ENCODE measurements at places on chromosomes 2 and 18.
A peak's percentile ranks its signal among the peaks of the same experiment; 100 is the strongest.

DNA sequence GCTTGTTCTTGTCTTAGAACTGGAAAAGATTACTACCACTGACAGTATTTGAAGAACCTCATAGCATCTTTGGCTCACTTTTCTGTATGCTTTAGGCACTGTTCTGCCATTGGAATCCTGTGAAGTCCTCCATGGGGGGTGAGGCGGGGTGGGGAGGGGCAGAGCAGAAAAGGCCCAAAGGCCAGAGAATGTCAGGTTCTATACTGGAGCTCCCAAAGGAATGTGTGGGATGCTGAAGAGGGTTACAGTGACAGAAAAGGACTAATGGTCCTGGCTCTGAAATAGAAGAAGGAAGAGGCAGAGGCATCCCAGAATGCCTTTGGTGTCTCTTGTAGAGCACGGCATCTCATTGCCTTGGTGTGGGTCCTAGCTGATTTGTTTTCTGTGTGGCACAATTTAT is 141.9 kb downstream of the HAUS1 start:
- DNase-seq = no peak

- DNase-seq = no peak
Observed at GRCh38 chr18:21483051-21483450, 117.5 kb downstream of the ESCO1 start.

DNA sequence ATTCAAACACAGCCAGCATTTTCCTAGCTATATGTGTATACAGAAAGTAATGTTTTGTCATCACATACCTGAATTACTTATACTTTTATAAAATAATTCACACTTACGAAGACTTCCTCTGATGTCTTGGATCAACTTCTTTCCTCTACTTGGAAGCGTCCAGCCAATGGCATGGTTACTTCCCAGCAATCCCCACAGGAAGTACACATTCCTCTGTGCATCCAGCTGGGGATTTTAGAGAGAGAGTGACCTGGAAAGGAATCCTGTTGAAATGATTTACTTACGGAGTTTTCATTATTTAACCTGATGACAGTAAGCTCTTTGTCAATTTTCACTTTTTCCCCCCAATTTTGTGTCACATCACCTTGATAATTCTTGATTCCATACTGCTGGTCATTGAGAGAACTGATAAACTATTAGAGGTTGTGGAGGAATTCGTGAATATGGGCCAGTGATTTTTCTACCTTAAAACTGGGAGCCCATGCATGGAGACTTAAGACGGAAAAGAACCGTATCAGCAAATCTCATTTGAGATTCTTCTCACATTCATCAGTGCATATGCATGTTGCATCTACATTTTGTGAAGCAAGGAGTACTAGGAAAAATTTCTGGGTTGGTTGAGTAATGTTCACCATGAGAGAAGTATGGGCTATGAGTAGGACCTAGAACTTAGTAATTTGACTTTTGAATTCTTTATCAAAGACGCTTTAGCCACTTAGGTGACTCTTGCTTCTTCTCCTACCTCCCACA is 9.0 kb upstream of the IL18R1 start:
- peak; percentile 26 for DNase-seq

DNA sequence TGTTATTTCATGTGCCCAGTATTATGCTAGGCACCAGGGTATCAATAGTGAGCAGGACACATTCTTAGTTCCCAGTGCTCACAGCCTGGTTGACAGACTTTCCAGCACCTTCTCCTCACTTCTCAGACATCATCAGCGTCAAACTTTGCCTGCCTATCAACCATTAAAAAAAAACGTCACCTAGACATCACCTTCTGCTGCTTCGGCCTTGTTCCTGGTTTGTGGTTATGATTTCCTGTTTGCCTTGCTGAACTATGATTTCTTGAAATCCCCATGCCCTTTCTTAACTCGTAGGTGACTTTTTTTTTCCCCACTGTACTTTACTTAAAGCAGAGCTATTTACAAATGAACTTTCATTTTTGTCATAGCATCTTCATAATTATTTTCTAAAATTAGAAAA is 60.4 kb upstream of the NABP1 start:
- DNase-seq = no peak

GRCh38 chr2:120770641-120771040 is 35.0 kb downstream of the GLI2 start:
- DNase-seq = no peak

DNA sequence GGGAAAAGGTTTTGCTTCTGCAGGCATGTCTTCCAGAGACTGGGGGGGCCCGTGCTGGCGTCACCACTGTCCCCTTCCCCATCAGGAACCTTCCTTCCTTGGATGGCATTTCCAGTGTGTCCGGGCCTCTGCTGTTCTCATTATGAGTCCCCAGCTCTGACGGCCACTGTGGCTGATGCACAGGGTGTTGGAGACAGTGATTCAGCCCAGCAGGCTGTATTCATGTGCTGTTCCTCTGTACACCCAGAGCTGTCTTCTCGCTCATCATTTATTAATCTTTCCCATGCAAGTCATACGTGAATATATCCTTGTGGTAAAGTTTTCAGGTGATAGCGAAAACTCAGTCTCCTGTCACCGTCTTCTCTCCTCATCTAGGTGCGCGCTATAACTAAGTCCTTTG is 57.7 kb downstream of the ASAP2 start:
- peak; percentile 32 for DNase-seq
